ENCODE measurements at places on chromosomes 13 and 19.

GRCh38 chr13:29454931-29455481 is 140.5 kb downstream of the SLC7A1 start:
- no peak for DNase-seq

DNA sequence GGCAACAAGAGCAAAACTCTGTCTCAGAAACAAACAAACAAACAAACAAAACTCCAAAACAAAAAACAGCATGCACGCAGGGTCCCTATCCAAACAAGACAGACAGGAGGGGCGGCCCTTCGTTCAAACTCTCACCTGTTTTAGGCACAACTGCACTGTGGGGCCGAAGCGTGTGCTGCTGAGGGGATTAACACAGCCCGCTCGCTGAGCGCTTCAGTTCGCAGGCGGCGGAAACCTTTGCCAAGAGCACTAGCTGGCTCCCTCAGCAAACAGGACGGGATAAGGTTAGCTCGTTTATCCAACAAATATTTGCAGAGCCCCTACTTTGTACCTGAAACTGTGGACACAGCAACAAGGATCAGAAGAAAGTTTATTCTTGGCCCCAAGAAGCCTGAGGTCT is 1.6 kb upstream of the ADPRHL1 start:
- no peak for DNase-seq

DNA sequence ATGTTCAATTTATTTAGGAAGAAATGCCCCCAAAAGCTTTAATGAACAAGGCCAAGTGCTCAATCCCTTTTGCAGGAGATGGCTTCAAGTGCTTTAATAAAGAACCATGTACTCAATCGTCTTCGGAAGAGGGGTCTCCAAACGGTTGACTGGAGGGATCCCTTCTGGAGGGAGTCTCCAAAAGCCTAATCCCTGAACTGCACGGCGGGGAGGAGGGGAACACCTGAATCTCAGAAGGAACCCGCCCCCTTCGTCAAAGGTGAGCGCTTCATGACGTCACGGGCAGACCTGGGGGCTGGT is 505 bp downstream of the PAF1 start:
- no peak for DNase-seq

DNA sequence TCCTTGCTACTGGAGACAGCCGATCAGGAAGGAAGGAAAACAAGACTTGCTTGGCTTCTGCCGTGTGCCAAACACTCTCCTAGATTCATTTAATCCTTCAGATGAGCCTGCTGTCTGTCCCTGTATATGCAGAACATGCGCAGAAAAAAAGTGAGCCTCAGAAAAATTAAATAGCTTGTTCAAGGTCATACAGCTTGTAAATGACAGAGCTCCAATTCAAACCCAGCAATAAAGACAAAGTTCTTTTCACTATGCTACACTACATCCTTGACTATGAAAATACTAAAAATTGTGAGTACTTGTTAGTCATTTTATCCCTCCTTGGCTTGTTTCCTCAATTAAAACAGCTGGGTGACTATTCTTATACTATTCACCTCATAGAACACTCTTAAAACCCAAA is 121.4 kb downstream of the KCNRG start:
- no peak for DNase-seq

DNA sequence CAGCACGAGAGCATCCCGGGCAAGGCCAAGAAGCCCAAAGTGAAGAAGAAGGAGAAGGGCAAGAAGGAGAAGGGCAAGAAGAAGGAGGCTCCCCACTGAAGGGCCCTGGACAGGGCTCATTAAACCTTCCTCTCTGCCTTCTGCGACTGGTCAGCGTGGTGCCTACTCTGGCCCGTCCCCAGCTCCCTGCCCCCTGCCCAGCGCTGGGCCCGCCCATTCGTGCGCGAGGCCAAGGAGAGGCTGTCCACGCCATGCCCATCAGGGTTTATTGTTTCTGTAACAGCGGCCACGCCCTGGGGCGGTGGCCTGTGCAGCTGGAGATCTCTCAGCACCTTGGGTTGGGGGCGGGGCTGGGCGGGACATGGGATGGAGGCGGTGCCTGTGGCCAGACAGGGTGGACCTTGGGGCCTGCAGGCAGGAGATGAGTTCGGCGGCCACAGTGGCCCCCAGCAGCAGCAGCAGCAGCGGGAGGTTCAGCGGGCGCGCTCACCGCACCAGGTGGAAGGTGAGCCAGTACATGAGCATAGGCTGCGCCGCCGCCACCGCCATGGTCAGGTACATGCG is 897 bp downstream of the C19orf33 start:
- no peak for DNase-seq

DNA sequence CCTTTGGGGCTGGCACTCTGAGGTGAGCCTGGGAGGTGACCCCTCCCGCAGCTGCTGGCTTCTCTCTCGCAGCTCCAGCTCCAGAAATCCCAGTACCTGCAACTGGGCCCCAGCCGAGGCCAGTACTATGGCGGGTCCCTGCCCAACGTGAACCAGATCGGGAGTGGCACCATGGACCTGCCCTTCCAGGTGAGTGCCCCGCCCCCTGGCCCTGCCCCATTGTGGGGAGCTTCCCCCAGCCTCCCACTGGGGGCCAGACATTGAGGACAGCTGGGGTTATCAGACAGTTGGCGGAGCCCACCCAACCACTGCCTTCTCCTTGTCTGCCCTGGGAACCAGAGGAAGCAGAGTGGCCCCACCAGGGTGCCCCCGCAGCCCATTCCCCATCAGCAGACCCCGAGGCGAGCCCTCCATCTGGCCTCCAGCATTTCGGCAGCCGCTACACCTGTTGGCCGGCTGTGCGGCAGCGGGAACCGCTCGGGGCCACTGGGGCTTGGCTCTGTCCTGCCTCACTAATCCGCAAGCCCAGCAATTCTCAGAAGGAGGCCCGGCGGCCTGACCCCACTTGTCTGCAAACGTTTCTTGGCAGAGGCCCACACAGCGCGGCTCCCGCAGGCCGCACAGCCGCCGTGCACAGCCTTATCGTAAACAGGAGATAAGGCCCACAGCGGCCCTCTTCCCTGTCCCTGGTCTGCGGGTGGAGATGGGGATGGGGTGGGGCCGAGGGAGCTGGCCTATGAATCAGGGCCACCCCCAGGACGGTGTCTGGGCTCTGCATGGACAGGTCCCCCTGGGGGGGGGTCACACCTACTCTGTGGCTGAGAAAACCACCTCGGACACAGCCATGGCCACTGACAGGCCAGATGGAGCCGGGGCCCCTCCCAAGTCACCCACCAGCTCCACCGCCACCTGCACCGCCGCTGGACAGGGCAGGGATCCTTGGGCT is 48.0 kb downstream of the COMP start:
- DNase-seq, result no peak

DNA sequence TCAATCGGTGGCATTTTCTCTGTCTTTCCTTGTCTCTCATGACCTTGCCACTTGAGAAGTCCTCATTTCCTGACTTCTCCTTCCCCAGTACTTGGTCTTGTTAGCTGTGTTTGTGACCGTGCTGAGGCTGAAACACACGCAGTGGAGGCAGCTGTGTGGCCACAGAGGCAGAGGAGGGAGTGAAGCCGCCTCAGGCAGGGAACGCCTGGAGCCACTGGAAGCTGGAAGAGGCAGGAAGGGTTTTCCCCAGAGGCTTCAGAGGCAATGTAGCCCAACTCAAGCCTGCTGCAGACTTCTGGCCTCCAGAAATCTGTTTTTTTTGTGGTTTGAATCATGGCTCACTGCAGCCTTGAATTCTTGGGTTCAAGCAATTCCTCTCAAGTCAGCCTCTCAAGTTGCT is 29.2 kb upstream of the ARGLU1 start:
- no peak for DNase-seq
